ENCODE measurements at places on chromosomes 1 and 21.

DNA sequence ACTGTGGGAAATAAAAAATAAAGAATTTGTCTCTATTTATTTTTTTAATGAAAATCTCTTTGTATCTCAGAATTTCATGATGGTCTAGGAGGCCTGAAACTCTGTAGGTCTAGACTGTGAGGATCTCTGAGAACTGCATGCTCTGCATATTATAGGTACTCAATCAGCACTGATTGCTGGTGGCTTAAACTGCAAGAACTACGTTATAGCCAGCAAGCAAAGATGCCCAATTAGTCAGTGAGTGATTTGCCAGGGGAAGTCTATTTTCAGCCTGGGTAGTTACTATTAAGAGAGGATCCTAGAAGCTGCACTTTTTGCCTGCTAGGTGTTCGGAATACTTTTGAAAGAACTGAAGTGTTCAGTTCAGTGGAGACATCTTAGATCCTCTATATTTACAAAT is 87.4 kb downstream of the GPR52 start:
- no peak for DNase-seq

DNA sequence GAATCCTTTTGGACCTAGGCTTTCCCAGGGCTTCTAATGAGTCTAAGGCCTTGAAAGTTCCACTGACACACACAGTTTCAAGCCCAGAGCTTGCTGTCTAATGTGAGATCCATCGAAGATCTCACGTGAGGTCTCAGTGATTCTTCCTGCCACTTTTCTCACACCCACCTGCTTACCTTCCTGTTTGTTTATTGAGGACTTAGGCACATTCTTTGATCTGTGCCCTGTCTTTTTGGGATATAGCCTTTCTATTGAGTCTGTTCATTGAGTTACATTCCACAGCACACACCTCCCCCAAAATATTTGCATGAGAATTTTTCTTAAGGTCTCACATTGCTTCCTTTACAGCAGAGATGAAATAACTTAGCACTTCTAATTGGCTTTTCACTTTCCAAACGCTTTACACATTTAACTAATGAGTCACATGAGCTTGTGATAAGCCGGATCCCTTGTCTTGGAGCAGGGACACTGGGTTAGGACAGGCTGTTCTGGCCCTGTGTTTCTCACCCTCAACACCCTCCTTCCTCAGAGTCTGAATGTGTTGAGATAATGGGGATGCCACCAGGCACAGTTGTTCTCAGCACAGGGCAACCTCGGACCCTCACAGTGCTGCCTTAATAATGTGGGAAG is 288.3 kb downstream of the TM2D1 start:
- DNase-seq, result no peak

- DNase-seq, result no peak
These were observed 161.5 kb downstream of the IER5 start for GRCh38 chr1:181250038-181250437.

GRCh38 chr1:37038227-37039093 is 4.1 kb upstream of the GRIK3 start:
- peak; percentile 13 for DNase-seq

DNA sequence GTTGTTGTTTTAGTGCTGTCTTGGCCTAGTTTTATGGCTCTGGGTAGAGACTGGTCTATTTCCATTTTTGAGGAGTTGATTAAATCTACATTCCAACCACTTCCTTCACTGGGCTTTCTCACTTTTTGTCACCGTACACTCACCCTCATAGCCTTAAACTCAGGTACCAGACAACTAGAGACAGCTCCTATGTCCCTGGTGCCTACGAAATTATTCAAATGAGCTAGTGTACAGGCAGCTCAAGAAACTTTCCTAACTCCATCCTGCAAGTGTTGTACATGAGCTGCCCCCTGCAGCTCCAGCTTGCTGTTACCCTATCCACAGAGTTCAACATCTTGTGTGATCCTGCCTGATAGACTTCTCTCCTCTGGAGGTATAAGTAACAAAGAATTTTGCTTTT is 704.8 kb upstream of the RGS18 start:
- no peak for DNase-seq

GRCh38 chr1:210629276-210629675 is 300.6 kb downstream of the HHAT start:
- DNase-seq, result no peak

GRCh38 chr1:28973596-28974421 is 59.4 kb downstream of the EPB41 start:
- no peak for DNase-seq

DNA sequence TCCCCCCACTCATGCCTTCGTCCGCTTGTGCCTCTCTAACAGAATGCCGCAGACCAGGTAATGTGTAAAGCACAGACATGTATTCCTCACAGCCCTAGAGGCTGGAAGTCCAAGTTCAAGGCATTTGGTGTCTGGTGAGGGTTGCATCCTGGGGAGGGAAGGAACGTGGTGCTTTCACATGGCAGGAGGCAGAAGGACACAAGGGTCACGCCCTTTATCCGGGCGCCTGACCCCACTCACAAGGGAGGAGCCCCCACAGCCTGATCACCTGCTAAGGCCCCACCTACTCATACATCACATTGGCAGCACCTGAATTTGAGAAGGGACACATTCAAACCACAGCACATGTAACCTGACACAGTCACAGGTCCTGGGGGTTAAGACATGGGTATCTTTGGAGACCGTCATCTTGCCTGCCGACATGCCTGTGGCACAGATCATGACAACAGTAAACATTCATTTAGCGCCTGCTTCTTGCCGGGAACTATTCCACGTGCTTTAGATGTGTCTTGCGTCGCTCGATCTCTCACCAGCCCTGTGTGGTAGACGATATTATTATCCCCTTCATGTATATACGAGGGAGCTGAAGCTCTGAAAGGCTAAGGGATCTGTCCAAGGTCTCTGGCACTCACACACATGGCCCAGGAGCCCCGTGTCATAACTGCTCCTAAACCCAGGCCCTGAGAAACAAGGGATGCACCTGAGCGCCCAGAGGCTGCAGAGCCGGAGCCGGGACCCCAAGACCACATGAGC is 235.6 kb downstream of the NPHP4 start:
- DNase-seq, result no peak

DNA sequence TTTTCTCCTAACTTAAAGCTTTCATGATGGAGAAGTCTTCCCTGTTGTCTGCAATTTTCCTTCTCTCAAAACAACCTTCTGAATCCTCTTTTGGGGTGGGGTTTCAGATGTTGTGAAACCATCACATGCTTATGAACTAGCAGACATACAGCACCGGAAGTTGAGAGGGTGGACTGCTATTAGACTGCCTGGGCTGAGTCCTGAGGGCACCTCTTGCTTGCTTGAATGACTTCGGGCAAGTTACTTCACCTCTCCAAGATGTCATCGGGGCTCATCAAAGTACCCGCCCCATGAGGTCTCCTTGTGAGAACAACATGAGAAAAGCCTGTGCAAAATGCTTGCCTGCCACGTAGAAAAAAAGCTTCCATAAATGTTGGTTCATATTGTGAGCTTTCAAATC is 89.6 kb downstream of the CCDC185 start:
- DNase-seq, result no peak

- no peak for DNase-seq
These were observed 40.8 kb upstream of the WARS2 start for GRCh38 chr1:119181218-119181617.

GRCh38 chr21:43803558-43804300 is 14.4 kb downstream of the RRP1 start:
- no peak for DNase-seq

- DNase-seq, result peak; percentile 49
These were observed 10.7 kb upstream of the COL16A1 start for GRCh38 chr1:31714442-31715086.

- DNase-seq, result no peak
These were observed 134.2 kb downstream of the NEK7 start for GRCh38 chr1:198291036-198291435.

GRCh38 chr1:244269169-244269568 is 182.5 kb downstream of the ADSS2 start:
- DNase-seq, result no peak

DNA sequence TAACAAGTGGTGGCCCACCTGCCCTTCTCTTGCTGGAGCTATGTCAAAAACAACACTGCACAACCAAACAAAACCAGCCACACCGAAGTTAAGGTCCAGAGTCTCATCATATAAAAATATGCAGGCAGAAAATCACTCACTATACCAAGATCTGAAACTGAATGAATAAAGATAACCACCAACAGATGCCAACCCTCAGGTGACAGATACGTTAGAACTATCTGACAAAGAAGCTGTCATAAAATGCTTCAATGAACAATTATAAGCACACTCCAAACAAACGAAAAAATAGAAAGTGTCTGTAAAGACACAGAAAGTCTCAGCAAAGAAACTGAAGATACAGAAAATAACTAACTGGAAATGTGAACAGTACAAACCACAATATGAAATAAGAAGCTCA is 14.0 kb downstream of the ZNF496 start:
- no peak for DNase-seq

GRCh38 chr1:113109908-113110554 is 37.0 kb downstream of the LRIG2 start:
- peak; percentile 81 for DNase-seq

- no peak for DNase-seq
These were observed 24.3 kb upstream of the TCEA3 start for GRCh38 chr1:23448846-23449245.

DNA sequence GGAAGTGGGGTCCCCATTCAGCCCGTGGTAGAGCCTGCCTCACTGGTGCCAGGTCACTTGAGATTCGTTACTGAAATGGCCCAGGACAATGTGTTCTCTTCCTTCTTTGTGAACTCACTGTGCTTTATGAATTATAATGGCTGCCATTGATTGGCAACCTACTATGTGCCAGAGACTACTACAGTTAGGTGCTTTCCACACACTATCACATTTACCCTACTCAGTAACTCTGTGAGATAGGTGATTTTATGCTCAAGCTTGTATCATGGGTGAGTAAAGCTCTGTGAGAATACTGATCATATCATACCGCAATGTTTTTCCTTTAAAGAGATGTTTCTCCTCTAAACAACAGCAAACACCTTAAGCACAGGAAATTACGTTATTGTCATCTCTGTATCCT is 225.9 kb downstream of the SMYD3 start:
- DNase-seq, result no peak

GRCh38 chr1:29271724-29272123 is 35.4 kb downstream of the PTPRU start:
- peak; percentile 63 for DNase-seq

GRCh38 chr1:19313636-19313959 is 1.5 kb downstream of the SLC66A1 start:
- DNase-seq, result no peak

GRCh38 chr1:100164216-100164615 is 13.8 kb downstream of the LRRC39 start:
- DNase-seq, result no peak
